ENCODE measurements at places on chromosomes 13 and 19.

DNA sequence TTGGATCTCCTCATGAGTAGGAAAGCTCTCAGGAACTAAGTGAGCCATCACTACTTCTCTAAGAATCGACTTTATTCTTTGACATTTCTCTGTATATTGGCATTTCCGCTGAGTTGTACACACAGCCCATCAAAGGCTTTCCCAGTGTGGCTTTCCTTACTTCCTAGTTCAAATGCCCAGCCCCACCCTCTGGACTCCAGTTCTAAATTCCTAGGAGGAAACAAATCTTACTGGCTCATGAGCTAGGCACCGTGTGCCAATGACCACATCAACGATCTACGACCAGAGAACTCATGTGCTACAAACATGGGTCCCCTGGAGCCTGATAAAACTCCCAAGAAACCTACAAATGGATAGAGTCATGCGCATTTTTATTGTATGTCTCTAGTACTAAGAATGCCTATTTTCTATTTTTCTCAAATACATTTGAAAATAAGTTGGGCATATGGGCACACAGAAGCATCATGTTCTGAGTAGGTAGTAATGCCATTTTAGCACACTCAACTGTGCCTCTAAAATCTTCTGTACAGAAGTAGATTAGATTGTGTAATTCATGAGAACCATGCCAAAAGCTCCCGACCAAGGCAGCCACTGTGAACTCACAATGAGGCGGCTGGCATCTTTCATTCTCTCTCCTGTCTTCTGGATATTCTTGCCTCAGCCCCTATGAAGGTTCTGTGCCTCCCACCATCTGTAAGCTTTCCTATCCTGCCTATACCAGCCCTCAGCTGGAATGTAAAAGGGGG, 10.5 kb upstream of the RAP2A start:
- no peak for DNase-seq

DNA sequence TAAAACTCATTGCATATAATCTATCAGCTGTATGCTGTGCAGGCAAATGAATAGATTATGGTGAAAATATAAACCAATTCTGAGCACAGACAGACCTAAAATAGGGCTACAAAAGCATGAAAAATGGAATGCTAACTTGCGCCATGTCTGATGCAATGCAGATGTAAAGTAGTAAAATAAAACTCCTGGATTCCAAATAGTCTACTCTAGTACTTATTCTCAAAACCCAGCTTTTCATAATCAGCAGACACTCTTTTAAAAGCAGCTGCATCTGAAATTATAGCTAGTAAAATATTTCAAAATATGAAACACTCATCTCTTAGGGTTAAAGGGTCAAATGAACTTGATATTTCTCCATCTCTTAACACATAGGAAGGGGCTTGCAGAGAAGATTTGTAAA, 4.7 kb upstream of the POMP start:
- no peak for DNase-seq

GRCh38 chr13:107480130-107480529, 735.2 kb downstream of the LIG4 start:
- DNase-seq, result no peak

DNA sequence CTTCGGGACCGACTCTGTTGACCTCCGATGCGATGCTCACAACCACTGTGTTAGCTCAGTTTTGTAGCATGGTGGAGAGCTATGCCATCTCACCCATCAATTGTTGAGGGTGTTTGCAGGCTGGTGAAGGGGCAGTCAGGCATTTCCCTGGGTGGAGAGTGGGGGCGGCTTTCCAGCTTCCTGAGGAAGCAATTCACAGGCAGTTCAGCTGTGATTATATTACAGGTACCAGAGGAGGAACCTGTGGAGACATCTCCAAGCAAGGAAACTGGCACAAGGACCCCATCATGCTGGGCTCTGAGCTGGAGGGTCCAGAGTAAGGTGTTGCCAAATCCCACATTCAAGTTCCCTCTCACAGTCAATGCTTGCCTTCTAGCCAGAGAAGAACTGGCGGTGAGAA, 166.0 kb upstream of the ZNF536 start:
- no peak for DNase-seq

GRCh38 chr13:111597191-111597611, 276.8 kb downstream of the TEX29 start:
- no peak for DNase-seq

- DNase-seq, result no peak
Observed at GRCh38 chr13:110455444-110455843, 106.1 kb downstream of the RAB20 start.

GRCh38 chr13:71871176-71871754, 4.3 kb upstream of the DACH1 start:
- no peak for DNase-seq

DNA sequence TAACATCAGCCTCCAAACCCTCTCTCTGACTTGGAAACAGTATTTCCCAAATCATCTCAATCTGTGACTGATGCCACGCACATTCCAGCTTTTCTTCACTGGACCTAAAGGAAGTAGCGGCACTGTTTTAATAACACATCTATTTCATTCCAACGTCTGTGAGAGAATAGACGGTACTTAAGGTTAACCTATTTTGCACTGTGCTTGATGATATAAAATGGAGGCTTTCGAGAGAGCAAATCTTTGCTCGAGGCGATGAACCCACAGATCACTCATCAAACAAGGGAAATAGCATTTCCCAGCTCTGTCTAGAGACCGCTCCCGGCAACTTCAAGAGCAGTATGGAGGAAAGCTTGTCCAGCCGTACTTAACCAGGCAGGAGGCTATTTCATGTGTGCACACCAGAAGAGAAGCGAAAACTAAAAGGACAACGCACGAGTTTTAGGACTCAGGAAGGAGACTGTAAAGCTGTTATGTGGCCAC, 2.9 kb downstream of the UBL3 start:
- DNase-seq, result no peak

DNA sequence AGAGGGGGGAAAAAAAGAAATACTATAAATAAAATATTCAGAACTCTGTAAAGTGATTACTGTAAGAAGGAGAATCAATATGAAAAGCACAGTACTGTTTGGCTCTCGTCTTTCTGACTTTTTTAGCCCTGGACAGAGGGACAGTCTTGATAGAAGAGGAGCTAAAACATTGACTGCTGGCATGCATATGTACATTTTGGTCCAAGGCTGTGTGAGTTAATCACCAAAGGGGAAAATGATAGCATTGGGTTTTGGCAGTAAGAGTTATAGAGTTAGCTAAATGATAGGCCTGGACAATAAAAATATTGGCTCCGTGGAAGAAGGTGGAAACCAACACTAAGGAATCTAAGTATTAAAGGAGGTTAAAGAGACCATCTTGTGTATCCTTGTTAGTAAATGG, 50.3 kb downstream of the RAP2A start:
- DNase-seq, result no peak

Data from GM04503 (cell line).